ENCODE measurements at places on chromosomes 3 and 15. TPM values are rescaled to one million over a fixed set of nuclear protein-coding genes. Genes with fewer than 3 reads are reported as not detected.

The LDHAL6B gene
- total RNA-seq = not detected

The RAD51 gene
- 1.6 TPM for total RNA-seq

The CKMT1B gene
- under 0.01 TPM for total RNA-seq

The GXYLT2 gene
- 31.8 TPM for total RNA-seq
